CD4-positive, alpha-beta T cell treated with Interleukin-4 for 4 hours (primary cell): ENCODE measurements at places on chromosomes 1 and 21.

DNA sequence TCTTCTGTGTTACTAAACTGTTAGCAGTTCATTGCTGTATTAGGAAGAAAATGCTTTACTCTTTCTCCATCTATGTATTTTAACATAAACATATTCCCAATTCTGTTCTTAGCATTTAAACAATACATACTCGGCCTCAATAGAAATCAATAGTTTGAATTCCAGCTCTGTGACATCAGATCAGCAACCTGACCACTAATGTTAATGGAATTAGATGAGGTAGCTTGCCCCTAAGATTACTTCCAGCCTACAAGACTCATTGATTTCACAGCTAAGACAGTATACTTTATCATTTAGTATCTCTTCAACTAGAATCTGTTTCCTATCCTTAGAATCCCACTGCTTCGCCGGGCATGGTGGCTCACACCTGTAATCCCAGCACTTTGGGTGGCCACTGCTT is 38.9 kb downstream of the EPRS1 start:
- DNase-seq = no peak

GRCh38 chr1:98903726-98904125 is 100.9 kb downstream of the PLPPR5 start:
- no peak for DNase-seq

- DNase-seq = no peak
Measured at GRCh38 chr21:45126204-45126626, 51.8 kb downstream of the ADARB1 start.

DNA sequence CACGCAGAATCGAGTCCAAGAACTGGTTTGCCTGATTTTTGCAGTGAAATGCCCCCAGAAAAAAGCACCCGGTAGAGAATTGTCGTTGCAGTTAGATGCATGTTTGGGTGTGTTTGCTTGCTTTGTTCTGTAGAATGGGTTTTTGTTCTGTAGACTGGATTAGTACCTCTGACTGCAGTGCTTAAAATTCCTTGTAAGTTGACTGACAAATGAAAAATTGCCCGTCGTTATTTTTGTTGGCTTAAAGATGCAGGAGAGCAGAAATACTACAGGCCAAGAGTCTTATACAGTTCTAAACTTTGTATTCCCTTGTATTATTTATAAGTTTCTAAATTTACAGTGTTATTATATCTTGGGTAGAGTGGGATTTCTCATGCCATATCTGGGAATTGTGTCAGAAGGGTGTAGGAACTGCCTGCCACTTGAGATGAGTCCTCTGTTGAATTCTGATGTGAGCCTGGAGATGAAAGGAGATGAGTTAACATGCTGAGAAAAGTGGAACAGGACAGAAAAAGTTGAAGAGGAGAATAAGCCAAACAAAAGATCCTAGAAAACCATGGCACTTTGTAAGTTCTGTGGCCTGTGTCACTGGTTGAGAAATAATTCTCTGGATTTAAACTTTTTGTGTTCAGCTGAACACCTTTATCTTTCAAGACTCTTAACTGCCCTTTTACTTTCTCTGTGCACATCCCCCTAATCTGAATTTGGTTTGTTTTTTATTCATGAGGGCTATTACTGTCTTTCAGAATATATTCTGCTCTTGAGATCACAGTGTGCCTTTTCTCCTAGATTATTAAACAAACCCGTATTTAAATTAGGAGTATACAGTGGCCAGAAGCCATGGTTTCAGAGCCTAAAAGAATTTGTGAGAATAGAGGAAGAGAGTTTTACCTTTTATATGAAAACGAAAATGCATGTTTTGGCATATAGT is 1.4 kb downstream of the DESI2 start:
- no peak for DNase-seq

GRCh38 chr1:226741009-226741408 is 1.9 kb upstream of the ITPKB start:
- DNase-seq = no peak

DNA sequence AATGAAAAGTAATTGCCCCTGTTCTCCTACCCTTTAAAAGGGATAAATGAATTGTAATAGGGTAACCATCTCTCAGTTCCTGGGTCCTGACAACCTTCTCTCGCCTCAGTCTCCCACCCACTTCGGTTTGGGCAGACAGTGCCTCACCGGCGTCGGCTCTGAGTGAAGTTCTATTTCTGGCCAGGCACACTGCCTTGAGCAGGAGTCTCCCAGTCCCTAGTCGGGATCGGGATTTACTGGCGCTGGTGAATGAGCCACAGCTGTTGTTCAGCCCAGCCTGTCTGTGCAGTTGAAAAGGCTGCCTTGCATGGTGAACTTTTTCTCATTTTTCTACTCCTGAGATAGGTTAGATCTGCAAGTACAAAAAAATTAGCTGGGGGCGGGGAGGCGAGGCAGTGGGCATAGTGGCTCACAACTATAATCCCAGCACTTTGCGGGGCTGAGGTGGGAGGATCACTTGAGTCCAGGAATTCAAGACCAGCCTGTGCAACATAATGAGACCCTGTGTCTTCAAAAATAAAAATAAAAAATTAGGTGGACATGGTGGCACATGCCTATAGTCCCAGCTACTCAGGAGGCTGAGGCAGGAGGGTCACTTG is 7.4 kb downstream of the PLEKHM2 start:
- no peak for DNase-seq

DNA sequence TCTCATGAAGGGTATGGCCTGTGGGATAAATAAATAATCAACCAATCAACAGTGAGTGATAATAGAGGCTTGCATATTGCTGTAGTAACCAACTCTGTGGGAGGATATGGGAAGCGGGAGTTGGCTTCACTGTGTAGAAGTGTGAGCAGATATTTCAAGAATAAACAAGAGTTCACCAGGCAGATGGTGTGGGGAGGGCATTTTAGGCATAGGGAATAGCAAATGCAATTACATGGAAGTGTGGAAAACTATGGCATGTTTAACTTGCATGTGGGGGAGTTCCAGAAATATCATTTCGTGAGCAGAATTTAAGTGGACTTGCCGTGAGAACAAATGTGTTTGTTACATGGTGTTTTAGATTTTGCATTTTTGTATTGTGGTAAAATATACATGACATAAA is 95.2 kb downstream of the SPATA46 start:
- no peak for DNase-seq

DNA sequence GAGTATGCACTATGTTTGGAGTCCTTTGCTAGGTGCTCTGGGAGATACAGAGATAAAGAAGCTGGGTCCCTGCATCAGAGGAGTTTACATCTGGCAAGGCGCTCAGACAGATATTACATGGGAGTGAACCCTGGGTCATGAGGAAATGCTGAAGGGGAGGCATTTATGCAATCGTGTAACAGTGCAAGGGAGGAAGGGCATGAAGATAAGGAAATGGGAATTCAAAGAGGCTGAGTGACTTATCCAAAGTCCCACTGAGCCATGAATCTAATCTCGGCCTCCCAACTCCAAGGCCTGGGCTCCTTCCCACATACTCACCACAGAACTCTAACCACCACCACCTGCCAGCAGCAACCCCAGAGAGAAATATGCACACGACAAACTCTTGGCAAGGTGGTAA is 51.6 kb downstream of the FAM163A start:
- DNase-seq = no peak

GRCh38 chr1:222950892-222951291 is 136.1 kb downstream of the DISP1 start:
- DNase-seq = no peak

DNA sequence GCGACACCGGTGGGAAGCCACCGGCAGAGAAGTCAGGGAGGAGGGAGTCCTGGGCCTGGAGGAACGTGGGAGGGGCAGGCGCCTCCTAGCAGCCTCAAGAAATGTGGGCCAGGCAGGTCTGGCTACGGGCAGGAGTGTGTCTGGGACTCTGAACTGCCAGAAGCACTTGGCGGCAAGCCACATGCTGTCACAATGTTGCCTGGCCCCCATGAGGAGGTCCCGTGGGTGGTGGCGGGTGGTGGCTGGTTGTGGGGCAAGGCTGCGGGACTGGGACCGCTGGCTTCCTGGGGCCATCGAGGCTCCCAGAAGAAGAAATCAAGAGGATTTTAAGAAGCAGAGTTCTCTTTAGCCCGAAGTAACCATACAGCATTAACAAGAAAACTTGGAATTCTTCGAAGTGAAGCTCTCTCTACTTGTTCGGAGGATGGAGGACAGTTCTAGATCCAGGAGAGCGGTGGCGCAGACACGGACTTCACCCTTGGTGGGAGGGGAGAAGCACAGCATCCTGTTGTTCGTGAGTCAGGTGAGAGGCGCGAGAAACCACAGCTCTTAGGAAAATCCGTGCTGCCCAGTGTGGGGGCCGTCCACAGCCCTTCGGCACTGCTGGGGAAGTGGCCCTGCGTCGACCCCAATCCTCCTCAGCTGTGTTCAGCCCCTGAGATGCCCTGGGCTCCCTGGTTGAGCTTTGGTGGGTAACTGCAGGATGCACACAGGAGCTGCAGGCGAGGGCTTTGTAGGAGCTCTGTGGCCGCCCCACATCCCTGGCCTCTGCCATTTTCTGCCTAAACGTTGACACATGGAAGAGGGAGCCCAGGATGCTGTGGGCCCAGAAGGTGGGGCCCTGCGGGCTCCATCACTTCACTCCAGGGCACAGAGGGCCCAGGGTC is 12.4 kb downstream of the SKI start:
- no peak for DNase-seq

GRCh38 chr21:27112186-27112585 is 145.3 kb upstream of the ADAMTS5 start:
- no peak for DNase-seq

DNA sequence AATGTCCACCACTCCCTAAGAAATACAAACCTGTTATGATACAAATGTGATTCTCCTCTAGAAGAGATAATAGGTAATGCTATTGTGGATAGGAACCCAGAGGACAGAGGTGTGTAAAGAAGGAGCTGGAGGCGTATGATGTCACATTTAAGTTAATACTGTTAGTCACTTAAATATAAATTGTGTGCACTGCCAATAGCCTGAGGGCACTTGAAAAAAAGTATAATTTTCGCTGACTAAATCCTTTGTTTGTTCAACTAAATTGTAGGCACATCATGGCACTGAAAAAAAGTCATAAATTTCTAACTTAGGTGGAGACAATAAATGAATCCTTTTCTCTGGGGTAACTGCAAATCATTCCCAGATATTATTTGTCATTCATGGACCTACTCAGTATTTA is 4.4 kb downstream of the RCSD1 start:
- no peak for DNase-seq

DNA sequence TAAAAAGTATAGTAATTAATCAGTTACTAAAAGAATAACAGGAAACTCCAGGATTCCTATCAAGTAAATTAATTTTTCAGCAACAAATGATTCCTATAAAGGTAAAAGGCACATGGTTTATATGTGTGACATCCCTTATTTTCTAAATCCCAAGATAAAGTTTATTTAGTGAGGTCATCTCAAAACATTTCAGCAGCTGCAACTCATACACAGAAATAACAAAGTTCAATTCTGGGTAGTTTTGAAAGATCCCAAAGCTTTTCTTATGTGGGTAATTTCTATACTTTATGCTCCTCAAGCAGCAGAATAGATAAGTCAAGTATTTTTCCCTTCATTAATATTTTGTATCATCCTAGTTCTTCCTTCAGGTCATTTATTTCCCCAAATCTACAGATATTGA is 117.7 kb downstream of the EIF4G3 start:
- DNase-seq = no peak

GRCh38 chr1:222991908-222992307 is 151.1 kb downstream of the TLR5 start:
- no peak for DNase-seq

DNA sequence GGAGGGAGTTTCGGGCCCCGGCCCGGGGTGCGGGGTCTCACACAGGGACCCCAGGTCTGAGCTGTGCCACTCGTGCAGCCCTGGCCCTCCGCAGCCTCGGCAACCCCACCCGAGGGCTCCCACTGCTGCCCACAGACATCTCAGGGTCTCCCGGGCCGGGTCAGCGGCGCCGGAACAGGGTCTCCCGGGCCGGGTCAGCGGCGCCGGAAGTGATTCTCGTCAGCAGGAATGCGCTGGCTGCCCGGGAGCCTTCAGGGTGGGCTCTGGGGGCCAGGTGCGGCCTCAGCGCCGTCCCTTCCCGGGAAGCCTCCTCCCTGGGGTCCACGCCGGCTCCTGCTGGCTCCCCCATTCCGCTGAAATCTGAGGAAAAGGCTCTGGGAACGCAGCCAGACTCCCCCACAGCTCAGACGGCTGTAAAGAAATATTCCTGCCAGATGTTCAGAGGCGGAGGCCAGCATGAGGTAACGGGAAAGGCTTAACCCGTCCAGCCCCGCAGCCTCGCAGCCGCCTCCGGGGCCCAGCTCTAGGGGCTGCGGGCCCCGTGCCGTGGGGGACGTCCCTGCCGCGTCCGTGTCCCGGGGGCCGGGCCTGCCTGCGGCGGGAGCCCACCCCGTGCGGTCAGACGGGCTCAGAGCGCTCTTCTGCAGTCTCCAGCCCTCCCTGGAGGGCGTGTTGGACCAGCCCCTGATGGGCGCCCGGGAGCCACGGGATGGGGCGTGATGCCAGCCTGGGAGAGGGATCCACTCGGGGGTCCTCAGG is 8.7 kb upstream of the COL6A1 start:
- no peak for DNase-seq

GRCh38 chr1:70553567-70553956 is 142.5 kb downstream of the CTH start:
- DNase-seq = no peak

GRCh38 chr21:37983336-37984095 is 67.3 kb upstream of the KCNJ6 start:
- no peak for DNase-seq

DNA sequence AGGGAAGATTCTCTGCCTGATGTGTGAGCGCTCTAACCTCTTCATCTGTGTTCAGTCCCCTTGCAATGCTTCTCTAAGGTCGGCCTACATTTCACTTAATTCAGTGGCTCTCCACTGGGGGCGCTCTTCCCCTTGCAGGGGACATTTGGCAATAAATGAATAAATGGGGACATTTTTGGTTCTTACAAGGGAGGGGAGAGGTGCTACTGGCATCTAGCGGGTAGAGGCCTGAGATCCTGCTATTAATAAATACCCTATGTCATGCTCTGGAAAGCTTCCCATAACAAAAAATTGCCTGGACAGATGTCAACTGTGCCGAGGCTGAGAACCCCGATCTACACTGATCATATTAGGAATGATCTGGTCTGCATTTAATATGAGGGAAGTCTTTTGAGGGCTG is 25.9 kb upstream of the DNAJC11 start:
- peak; percentile 55 for DNase-seq

GRCh38 chr1:164735315-164736052 is 176.5 kb downstream of the PBX1 start:
- DNase-seq = no peak

DNA sequence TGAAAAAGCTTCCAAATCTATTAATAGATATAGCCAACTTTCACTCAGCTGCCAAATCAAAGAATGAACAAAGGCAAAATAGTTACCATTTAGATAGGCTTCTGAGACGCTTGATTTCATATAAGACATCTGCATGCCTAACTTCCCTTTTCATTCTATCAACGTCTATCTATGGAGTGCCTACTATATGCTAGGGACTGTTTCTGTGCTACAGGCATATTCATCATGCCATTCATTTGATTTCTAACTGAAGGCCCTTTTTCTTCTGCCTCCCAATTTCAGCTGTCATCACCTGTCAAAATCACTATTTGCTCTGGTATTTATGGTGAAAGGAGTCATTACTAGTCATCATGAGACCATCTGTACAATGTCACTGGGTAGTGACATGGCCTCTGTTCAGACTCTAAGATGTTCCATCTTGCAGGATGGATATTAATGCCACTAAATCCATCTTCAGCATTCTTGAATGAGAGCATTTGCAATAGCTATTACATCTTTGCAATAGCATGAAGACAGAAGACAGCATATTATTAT is 4.3 kb upstream of the KRTAP13-1 start:
- DNase-seq = no peak

GRCh38 chr1:172977296-172978017 is 73.3 kb downstream of the TNFSF18 start:
- DNase-seq = no peak

- no peak for DNase-seq
Measured at GRCh38 chr1:84582802-84583587, 8.8 kb upstream of the CTBS start.
